Heart left ventricle (tissue), 16 donors: ENCODE measurements at places on chromosomes 12 and 14.

- DNase-seq = no peak
These were observed 316.3 kb downstream of the GPHN start for GRCh38 chr14:66824251-66824650.

DNA sequence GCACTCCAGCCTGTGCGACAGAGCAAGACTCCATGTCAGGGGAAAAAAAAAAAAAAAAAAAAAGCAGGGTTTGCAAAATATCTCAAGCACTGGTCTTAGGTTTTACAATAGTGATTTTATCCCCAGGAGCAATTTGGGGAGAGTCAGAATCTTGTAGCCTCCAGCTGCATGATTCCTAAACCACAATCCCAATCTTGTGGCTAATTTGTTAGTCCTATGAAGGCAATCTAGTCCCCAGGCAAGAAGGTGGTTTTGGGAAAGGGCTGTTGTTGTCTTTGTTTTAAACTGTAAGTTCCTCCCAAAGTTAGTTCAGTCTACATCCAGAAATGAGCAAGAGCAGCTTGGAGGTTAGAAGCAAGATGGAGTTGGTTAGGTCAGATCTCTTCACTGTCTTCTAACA lies 135.7 kb downstream of the PLXNC1 start:
- no peak for DNase-seq

- no peak for DNase-seq
These were observed 9.8 kb downstream of the CCER1 start for GRCh38 chr12:90945070-90945649.

DNA sequence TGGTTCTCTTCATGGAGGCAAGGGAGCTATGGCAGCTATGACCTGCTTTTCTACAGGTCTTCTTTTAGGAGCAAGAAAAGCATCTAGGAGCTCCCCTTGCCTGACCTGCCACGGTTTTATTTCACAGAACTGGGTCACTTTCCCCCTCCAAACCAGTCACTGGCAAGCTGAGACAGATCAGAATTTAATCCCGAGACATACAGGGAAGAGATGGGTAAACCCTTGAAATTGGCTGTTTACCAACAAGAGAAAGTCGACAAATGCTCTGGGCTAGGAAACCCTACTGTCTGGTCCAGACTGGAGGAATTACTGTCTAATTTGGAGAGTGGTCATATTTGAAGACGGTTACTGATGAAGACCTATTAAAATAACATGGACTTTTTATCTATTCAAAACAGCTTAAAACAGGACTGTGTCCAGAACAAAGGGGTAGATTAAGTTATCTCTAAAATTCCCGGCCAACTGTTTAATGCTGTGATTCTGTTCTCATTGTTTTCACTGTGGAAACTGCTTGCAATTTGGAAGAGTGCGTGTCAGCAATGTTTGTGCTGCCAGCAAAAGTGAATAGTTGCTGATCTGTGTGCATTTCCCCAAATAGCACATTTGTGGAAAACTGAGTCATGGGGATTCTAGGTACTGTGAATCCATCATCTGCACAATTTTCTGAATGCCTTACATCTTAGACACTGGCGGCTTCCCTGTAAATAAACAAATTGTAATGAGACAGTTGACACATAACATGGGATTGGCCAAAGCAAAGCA lies 73.4 kb upstream of the EEA1 start:
- no peak for DNase-seq

GRCh38 chr14:64504310-64504896 lies at the start of gene ZBTB1:
Gene ZBTB1, plus strand, starts transcription at chr14:64504770. Its CDS starts 16,735 bp downstream, at chr14:64521505.
- DNase-seq = peak; percentile 92

- DNase-seq = no peak
These were observed 2.9 kb downstream of the SALL2 start for GRCh38 chr14:21523203-21523602.

- no peak for DNase-seq
These were observed 213.3 kb upstream of the CLEC14A start for GRCh38 chr14:38469156-38469555.

- peak; percentile 76 for DNase-seq
These were observed 79.0 kb downstream of the PITPNM2 start for GRCh38 chr12:123071857-123072256.

- no peak for DNase-seq
These were observed 52.5 kb downstream of the FGD4 start for GRCh38 chr12:32451816-32452215.

DNA sequence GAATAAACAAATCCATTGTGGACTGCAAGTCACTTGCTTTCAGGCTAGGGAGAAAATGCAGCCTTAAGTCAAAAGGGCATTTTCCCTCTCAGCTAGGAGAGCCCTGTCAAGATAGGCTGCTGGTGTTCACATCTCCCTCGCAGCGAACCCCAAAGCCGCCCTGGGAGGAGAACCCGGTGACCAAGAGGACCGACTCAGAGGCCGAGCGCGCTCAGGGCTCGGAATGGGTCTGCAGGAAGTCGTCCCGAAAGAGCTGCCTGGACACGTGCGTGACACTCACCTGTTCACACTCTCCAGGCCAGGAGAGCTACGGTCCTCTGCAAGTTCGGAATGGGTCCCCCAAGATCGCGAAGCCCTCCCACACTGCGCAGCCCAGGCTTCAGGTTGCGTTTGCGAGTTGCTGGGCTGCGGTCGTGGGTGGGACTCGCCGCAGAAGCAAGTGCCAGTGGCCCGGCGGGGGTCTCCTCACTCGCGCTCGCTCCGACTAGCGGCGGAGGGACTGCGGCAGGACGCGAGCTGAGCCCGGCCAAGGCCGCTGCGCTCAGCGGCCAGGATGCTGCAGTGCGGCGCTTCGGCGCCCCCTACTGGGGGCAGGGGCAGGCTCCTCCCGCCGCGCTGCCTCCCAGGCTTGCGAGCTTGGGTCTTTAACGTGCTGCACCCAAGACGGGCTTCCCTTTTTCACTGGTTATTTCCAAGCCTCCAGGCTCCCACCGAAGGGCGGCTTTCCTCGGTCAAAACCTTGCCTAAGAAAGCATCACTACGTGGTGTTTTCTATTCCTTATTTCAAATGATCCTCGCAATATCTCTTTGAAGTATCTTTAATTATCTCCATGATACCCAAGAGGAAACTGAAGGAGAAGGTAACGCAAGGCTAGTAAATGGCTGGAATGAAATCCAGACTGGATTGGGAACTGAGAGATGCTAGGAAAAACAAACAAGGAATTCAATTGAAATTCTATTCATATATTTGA lies at the start of gene RERG:
Gene RERG, minus strand, starts transcription at position 503 of the 971 bp plus-strand sequence. CDS start 3,928 bp downstream, outside the sequence.
- DNase-seq = peak; percentile 84

- DNase-seq = no peak
These were observed 934.4 kb downstream of the FLRT2 start for GRCh38 chr14:86464341-86464740.

DNA sequence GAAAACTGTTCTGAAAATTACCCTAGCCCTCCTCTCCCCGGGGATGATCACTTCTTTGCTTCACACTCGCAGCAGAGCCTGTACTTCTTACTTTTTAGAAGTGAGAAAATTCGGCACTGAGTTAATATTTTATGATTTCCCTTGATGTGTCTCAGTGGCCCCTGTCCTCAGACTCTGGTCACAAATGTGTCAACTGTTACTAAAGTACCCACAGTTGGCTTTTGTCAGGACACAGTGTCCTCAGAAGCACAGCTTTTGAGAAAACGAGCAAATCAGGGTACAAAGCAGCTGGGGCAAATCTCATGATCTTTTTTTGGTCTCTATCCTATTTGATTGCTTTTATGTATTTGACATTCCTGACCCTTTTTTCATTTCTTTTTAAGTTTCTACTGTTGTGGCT lies 142.5 kb downstream of the SYNE2 start:
- no peak for DNase-seq

DNA sequence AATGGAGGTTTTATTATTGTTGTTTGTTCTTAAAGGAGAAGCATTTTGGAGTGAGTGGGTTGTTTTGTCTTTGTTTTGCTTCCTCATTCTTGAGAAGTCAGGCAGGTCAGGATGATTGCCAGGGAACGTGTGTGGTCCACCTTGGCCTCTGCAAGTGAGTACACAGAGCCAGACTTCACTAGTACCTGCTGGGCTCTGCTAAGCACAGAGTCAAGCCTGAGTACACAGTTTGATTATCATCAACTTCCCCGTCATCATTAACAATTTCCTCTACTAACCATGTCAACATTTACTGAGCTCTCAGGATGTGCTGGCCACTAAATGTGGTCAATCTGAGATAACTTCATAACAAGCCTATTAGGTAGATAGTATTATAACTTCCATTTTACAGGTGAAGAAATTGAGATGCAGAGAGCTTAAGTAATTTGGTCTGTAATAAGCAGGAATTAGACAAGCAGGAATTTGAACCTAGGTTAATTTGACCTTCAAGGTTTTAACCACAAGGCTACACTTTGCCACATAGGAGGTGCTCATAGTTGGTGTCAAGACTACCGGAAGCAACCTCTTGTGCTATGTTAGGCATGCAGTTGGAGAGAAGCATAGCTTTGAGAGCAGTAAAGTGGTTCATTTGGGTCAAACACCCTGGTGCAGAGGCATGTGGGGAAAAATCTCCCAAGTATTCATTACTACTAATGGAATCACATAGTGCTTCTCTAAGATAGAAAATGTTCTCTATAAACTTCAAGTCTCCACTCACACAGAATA lies 178.3 kb downstream of the NUAK1 start:
- no peak for DNase-seq

DNA sequence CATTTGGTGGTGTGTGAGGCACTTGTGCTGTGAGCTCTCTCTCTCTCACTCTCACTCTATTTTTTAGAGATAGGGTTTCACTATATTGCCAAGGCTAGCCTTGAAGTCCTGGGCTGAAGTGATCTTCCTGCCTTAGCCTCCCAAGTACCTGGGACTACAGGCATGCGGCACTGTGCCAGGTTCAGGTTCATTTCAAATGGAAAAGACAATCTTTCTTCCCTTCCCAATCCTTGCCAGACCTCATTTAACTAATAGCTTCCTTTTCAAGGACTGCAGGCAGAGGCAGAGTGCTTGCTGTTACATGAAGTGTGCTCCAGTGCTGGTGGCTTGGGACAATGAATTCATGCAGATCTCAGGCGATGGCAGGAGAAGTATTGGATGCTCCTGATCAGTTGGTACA lies 73.2 kb upstream of the BICD1 start:
- no peak for DNase-seq

- DNase-seq = no peak
These were observed 96.6 kb upstream of the E2F7 start for GRCh38 chr12:77161944-77162343.

GRCh38 chr12:53217931-53218307 lies 10.9 kb upstream of the ITGB7 start:
- no peak for DNase-seq

DNA sequence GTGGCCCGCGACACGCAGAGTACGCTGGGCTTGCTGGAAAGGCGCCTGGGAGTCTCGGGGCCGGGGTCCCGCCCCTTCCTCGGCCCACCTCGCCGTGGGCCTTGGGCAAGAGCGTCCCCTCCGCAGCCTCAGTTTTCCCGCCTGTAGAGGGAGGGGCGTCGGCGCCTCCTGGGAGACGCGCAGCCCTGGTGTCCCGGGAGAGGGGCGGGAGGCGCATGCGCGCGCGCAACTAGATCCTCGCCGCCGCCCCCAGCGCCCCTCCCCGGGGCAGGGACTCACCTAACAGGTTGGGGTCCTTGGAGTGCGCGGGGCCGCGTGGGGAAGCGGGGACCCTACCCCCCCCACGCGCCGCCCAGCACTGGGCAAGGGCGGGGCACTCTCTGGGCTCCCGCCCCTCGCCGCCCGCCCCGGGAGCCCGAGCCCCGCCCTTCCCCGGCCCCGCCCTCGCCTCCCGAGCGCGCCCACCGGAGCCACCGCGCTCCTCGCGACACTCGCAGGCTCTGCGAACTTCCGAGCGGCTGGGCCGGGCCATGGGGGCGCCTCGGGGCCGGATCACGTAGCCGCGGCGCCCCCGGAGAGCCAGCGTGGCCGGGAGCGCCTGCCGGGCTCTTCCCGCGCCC lies at the start of gene KIF26A:
Gene KIF26A, plus strand, starts transcription at position 490 of the 620 bp plus-strand sequence. CDS start 136 bp downstream, outside the sequence.
- peak; percentile 65 for DNase-seq

DNA sequence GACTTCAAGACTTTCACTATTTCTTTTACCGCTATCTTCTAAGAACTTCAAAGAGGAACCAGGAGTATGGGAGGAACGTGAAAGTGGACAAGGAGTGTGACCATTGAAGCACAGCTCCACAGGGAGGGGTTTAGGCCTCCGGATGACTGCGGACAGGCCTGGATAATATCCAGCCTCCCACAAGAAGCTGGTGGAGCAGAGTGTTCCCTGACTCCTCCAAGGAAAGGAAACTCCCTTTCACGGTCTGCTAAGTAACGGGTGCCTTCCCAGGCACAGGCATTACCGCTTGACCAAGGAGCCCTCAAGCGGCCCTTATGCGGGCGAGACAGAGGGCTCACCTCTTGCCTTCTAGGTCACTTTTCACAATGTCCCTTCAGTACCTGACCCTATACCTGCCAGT lies 267.0 kb downstream of the RPL10L start:
- DNase-seq = no peak
